ENCODE measurements at places on chromosomes 3 and 15.

DNA sequence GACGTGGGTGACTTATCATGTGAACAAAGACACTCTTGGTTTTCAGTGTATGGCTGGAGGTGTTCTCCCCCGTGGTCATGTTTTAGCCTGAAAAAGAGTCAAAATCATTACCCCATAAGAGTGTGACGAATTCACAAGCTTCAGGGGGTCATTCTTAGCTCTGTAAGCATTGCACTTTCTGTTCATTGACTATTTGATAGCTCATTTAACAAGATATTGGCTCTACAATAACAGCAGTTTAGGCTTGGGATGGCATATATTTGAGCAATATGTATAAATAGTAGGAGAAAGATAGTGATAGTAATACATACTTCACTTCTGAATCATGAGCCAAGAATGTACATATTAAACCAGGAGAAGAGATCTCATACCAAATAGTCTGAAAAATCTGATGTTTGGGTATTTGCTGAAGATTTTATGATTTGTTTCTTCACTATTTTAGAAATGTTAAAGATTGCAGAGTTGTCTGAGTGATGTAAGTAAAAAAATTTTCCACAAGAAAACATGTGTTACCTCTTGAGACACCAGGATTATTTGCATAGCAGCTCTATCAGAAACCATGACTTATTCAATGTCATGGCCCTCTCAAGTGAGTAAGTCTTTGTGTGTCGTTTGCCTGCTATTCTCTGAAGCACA is 996.0 kb downstream of the OTOL1 start:
- H3K27ac ChIP-seq = no peak overlapping the region
- H3K27me3 ChIP-seq = no peaks in the 10 kb centered on the region
- no peak for DNase-seq
- no peaks in the 10 kb centered on the region for H3K36me3 ChIP-seq
- H3K4me3 ChIP-seq = no peak overlapping the region

- H3K36me3 ChIP-seq = no peaks in the 10 kb centered on the region
- H3K27ac ChIP-seq = no peak overlapping the region
- DNase-seq = no peak
- H3K4me1 ChIP-seq = no peaks in the 10 kb centered on the region
- H3K4me3 ChIP-seq = no peak overlapping the region
- H3K27me3 ChIP-seq = no peaks in the 10 kb centered on the region
Observed at GRCh38 chr3:16415911-16416476, 97.5 kb downstream of the RFTN1 start.

GRCh38 chr15:49115062-49115461 is 40.3 kb downstream of the COPS2 start:
- H3K27ac ChIP-seq = no peak overlapping the region
- H3K4me3 ChIP-seq = no peak overlapping the region
- H3K27me3 ChIP-seq = no peaks in the 10 kb centered on the region
- peaks cover 4% of the 10 kb centered on the region for H3K36me3 ChIP-seq

GRCh38 chr3:20668411-20668810 is 482.4 kb upstream of the SGO1 start:
- H3K4me3 ChIP-seq = no peak overlapping the region
- no peaks in the 10 kb centered on the region for H3K4me1 ChIP-seq
- no peaks in the 10 kb centered on the region for H3K27me3 ChIP-seq
- H3K27ac ChIP-seq = no peak overlapping the region
- no peak for DNase-seq

DNA sequence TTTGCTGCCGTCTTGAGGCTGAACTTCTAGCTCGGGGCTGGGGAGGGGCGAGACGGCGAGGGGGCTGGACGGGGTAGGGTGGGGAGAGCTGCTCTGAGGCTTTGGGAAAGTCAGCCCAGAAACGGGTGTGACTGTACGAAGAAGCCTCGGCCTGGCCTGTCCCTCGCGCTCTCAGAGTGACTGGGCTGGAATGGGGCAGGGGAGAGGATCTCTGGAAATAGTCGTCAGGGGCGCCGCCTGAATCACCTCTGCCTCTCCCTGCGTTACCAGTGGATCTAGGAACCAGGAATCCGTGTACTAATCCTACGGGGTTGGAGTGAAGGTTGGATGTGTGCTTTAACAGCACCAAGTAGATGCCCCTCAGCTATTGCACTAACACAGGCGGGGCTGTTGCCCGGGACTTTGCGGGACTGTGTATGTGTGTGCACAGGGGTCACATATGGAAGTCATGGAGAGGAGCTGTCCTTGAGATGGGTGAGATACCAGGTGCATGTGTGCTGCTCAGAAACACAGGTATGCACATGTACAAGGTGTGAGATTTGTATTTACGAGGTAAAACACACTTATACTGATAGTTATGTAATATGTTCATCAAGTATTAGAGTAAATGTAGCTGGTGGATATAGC is 591 bp downstream of the FOXL2NB start:
- H3K27me3 ChIP-seq = peaks cover 64% of the 10 kb centered on the region
- H3K36me3 ChIP-seq = no peaks in the 10 kb centered on the region
- peak overlapping the region; percentile 9 for H3K27ac ChIP-seq
- no peak overlapping the region for H3K4me3 ChIP-seq
- no peak for DNase-seq

GRCh38 chr15:64017082-64017588 is 29.1 kb downstream of the DAPK2 start:
- no peaks in the 10 kb centered on the region for H3K36me3 ChIP-seq
- H3K4me3 ChIP-seq = no peak overlapping the region
- no peaks in the 10 kb centered on the region for H3K4me1 ChIP-seq
- no peak for DNase-seq
- H3K27me3 ChIP-seq = no peaks in the 10 kb centered on the region

DNA sequence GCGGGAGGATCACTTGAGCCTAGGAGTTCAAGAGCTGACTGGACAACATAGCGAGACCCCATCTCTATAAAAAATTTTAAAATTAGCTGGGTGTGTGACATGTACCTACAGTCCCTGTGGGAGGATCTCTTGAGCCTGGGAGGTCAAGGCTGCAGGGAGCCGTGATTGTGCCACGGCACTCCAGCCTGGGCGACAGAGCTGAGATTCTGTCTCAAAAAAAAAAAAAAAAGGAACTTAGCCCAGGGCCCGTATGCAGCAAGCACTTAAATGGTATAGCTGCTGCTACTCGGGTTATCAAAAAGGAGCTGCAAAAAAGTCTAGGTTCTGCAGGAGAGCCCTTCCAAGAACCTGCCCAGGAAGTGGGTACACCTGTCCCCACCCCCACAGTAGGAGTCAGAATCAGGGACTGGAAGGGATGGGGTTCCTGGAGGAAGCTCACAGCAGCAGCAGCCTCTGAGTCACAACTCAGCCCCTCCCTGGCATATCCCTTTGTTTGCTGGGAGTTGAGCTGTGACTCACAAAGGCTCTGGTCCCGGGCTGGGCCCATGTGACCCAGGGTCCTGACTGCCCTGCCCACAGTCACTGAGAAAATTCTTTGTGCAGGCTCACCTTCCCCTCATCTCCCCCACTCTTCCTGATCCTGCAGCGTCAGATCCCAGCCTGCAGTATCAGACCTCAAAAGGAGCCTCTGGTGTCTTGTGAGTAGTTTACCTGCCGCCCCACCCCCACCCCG is at the start of gene SPATA12:
SPATA12 (plus strand) TSS at position 576 of the 733 bp plus-strand sequence. CDS start 13,031 bp downstream, outside the sequence.
- DNase-seq = no peak
- H3K27ac ChIP-seq = no peak within 1 kb of the TSS
- H3K4me3 ChIP-seq = no peak within 1 kb of the TSS
- H3K27me3 ChIP-seq = no peaks in the 10 kb centered on the region
- no peaks in the 10 kb centered on the region for H3K4me1 ChIP-seq

- H3K36me3 ChIP-seq = no peaks in the 10 kb centered on the region
- H3K27me3 ChIP-seq = no peaks in the 10 kb centered on the region
- no peak for DNase-seq
- no peaks in the 10 kb centered on the region for H3K4me1 ChIP-seq
Observed at GRCh38 chr3:131807822-131808221, 227.0 kb downstream of the CPNE4 start.

- no peak overlapping the region for H3K4me3 ChIP-seq
- no peak overlapping the region for H3K27ac ChIP-seq
- DNase-seq = no peak
- H3K36me3 ChIP-seq = peaks cover 5% of the 10 kb centered on the region
- H3K27me3 ChIP-seq = no peaks in the 10 kb centered on the region
- H3K4me1 ChIP-seq = no peaks in the 10 kb centered on the region
Observed at GRCh38 chr15:82124331-82125263, 78.8 kb upstream of the MEX3B start.

- H3K27ac ChIP-seq = no peak overlapping the region
- no peaks in the 10 kb centered on the region for H3K4me1 ChIP-seq
- H3K4me3 ChIP-seq = no peak overlapping the region
- H3K36me3 ChIP-seq = no peaks in the 10 kb centered on the region
- no peak for DNase-seq
Observed at GRCh38 chr15:83843471-83843871, 189.5 kb downstream of the ADAMTSL3 start.

DNA sequence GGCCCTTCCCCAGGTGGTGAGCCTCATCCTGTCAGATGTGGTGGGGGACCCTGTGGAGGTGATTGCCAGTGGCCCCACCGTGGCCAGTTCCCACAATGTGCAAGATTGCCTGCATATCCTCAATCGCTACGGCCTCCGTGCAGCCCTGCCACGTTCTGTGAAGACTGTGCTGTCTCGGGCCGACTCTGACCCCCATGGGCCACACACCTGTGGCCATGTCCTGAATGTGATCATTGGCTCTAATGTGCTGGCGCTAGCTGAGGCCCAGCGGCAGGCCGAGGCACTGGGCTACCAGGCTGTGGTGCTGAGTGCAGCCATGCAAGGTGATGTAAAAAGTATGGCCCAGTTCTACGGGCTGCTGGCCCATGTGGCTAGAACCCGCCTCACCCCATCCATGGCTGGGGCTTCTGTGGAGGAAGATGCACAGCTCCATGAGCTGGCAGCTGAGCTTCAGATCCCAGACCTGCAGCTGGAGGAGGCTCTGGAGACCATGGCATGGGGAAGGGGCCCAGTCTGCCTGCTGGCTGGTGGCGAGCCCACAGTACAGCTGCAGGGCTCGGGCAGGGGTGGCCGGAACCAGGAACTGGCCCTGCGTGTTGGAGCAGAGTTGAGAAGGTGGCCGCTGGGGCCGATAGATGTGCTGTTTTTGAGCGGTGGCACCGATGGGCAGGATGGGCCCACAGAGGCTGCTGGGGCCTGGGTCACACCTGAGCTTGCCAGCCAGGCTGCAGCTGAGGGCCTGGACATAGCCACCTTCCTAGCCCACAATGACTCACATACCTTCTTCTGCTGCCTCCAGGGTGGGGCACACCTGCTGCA is 4.8 kb downstream of the GLYCTK start:
- no peaks in the 10 kb centered on the region for H3K27me3 ChIP-seq
- H3K4me3 ChIP-seq = no peak overlapping the region
- H3K36me3 ChIP-seq = peaks cover 22% of the 10 kb centered on the region

GRCh38 chr3:28151207-28151550 is 90.2 kb upstream of the CMC1 start:
- no peak overlapping the region for H3K4me3 ChIP-seq
- H3K4me1 ChIP-seq = peaks cover 9% of the 10 kb centered on the region
- no peak overlapping the region for H3K27ac ChIP-seq
- no peaks in the 10 kb centered on the region for H3K36me3 ChIP-seq
- no peak for DNase-seq

GRCh38 chr15:57495554-57496165 is 96.0 kb upstream of the MYZAP start:
- no peaks in the 10 kb centered on the region for H3K36me3 ChIP-seq
- H3K4me3 ChIP-seq = no peak overlapping the region
- H3K27ac ChIP-seq = no peak overlapping the region
- no peaks in the 10 kb centered on the region for H3K4me1 ChIP-seq

DNA sequence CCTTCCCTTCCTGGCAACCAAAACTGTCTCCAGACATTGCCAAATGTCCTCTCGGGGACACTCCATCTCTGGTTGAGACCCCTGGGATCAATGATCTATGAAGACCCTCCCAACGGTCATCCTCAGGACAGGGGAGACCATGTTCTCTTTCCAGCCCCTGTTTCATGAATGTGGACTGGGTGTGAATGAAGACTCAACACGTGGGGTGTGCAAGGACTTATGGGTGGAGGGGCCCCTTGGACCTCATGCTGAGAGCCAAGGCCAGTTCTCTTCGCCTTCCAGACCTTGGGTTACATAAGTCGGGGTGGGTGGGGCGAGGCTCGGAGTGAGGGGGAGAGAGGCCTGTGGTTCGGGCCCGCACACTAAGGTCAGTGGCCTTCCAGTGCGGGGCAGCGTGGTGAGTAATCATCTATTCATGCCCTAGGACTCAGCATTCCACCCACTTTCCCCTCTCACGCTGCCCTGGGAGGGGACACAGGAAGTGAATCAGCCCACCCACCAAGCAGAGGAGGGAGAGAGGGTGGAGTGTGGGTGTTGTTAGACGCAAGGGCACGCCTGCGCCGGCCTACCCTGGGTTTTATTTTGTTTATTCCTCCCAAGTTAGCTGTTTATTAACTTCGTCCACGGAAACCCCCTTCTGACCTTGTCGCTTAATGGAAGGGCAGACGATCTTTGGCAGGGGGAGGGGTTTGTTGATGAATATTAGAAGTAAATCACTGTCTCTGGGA is 6.7 kb downstream of the PAQR5 start:
- H3K27me3 ChIP-seq = peaks cover 9% of the 10 kb centered on the region
- H3K27ac ChIP-seq = no peak overlapping the region
- H3K36me3 ChIP-seq = no peaks in the 10 kb centered on the region
- H3K4me3 ChIP-seq = no peak overlapping the region
